ENCODE measurements at places on chromosomes 3 and 15. TPM values are rescaled to one million over a fixed set of nuclear protein-coding genes. Genes with fewer than 3 reads are reported as not detected.

DNA sequence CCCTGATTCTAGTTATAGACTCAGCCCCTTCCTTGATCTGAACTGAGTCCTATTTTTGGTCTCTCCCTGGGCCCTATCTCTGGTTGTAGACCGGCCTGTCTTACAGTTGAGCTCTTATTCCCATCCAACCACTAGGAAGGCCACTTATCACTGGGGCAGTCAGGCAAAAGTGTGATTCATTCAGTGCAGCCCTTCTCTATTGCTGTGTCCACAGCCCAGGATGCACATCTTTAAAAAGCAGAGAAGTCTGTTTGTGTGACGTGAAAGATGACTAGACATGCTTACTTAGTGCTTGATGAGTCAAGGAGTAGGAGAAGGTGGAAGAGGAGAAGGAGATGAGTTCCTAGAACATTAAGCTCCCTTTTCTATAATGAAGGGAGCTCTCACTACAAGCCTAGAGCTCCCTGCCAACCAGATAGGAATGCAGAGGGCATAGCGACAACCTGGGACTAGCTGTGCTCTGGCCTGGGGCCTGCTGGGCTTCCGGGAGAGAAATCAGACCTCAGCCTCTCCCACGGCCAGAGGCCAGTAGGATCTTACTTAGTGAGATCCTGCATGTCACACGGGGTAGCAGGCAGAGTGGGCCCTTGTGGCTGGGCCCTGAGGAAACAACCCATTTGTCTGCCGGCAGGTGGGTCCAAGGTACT, 25.7 kb downstream of the INSYN1 start:
- no peak for DNase-seq

DNA sequence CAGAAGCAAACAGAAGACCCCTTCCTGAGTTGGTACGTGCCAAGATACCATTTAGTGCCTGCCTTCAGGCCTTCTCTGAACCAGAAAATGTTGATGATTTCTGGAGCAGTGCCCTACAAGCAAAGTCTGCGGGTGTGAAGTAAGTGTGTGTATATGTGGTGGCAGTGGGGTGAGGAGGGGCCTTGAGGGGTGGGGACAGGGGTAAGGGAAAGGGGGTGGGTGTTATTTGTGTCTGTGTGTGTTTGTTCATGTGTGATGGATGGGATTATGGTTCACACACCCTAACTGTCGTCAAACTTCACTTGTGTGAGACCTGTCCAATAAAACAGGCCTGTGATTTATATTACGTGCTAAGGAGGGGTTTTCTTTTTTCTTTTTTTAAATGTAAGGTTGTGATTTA, 92.2 kb downstream of the USP13 start:
- no peak for DNase-seq

GRCh38 chr15:92336419-92336987, 57.2 kb upstream of the ST8SIA2 start:
- no peak for DNase-seq

DNA sequence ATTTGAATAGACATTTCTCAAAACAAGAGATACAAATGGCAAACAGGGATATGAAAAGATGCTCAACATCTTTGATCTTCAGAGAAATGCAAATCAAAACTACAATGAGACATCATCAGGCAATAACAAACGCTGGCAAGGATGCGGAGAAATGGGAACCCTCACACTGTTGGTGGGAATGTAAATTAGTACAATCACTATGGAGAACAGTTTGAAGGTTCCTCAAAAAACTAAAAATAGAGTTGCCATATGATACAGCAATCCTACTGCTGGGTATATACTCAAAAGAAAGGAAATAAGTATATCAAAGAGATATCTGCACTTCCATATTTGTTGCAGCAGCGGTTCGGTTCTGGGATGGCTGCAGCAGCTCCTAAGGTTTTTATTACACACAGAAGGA, 16.8 kb upstream of the LARS2 start:
- no peak for DNase-seq

UBE2E2 gene
- total RNA-seq = 34.0 TPM

Data from renal cortical epithelial cell (primary cell).